NCI-H1092 treated with DMSO at 0.1 percent for 48 hours (cell line): ENCODE measurements at places on chromosomes 12 and 14.

- DNase-seq, result no peak
Observed at GRCh38 chr12:3366451-3367110, 124.4 kb upstream of the PRMT8 start.

- no peak for DNase-seq
Observed at GRCh38 chr14:23177181-23177580, 6.3 kb downstream of the SLC7A8 start.

DNA sequence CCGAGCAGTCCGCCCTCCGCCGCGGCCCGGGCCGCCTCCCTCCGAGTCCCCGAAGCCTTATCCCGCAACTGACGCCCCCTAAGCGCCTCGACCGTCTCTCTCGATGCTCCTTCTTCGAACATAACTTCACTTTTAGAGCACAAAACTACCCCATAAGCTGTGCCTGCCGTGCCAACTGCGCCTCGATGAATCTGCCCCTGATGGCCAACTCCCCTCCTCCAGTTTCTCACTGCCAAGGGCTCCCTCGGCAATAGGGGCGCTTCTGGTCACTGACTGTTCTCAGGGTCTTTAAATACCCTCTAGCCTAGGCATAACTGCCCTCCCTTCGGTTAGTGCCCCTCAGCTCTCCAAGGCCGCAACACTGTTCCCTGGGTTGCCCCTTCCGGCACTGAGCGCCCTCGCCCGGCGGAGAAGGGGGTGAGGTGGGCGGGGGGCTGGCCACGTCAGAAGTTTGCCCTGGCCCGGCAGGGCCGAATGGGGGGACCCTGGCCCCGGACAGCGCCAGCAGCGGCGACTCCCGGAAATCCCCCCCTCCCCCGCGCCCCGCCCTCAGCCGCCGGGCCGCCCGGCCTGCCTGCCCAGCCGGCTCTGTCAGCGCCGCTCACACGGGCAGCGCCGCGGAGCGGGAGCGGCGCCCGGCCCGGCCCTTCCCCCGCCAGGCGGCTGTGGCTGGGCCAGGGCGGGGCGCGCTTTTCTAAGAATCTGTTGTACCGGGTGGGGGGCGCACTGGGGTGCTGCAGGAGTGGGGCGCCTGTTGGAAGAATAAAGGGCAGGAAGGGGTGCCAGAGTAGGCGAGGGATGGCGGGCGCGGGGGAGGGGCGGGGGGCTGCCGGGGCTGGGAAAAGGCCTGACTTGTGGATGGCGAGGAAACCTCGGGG is 10.6 kb downstream of the RARG start:
- no peak for DNase-seq

GRCh38 chr14:59688224-59689170 is 111.9 kb upstream of the CCDC175 start:
- peak; percentile 57 for DNase-seq

DNA sequence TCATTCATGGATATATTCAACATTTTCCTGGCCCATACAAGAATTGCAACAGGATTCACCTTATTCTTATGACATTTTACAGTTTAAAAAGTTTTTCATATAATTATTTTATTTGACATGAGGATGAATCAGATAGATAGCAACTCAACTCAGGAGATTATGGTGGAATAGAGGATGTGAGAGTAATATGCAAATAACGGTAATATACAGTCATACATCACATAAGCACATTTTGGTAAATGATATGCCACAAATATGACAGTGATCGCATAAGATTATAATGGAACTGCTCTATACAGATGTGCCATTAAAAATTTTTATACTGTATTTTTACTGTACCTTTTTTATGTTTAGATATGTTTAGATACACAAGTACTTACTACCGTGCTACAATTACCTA is 24.1 kb upstream of the CRADD start:
- no peak for DNase-seq

DNA sequence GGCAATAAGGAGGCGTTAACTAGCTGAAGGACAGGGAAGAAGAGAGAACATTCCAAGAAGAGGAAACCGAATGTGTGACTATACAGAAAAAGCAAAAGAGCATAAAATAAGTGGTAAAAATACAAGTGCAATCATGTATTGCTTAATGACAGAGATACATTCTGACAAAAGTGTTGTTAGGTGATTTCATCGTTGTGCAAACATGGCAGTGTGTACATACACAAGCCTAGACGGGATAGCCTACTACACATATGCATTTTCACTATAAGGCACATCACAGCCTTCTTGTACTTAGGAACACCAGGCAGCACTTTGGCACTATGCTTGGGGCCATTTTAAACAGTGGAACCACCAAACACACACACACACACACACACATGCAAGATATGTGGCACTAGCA is 299.3 kb downstream of the BCAT1 start:
- no peak for DNase-seq

GRCh38 chr12:124279846-124280360 is 15.0 kb upstream of the RFLNA start:
- DNase-seq, result peak; percentile 16

DNA sequence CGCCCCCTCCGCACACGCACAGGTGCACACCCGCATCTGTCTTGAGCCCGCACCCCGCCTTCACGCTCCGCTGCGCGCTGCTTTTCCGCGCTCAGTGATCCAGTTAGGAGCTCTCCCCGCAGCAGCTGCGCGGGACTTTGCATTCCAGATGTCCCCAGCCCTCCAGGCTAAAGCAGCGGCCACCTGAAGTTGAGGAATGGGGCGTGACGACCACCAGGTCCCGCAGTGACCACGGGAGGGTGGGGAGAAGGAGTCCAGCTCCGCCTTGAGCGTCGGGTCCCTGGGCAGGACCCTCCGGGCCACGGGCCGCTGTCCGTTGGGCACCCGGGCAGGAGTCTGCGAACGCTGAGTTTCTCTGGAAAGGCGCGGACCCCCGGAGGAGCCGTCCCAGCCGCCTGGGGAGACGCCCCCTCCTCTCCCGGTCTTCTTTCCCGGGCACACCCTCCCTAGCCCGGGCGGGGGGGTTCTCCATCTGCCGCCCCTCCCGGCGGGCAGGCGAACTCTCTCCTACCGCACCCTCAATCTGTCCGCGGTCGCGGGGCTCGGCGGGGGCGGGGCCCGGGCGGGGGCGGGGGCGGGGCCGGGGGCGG is 334 bp upstream of the TMEM132C start:
- no peak for DNase-seq

- DNase-seq, result no peak
Observed at GRCh38 chr12:114238808-114239207, 167.1 kb downstream of the TBX5 start.

DNA sequence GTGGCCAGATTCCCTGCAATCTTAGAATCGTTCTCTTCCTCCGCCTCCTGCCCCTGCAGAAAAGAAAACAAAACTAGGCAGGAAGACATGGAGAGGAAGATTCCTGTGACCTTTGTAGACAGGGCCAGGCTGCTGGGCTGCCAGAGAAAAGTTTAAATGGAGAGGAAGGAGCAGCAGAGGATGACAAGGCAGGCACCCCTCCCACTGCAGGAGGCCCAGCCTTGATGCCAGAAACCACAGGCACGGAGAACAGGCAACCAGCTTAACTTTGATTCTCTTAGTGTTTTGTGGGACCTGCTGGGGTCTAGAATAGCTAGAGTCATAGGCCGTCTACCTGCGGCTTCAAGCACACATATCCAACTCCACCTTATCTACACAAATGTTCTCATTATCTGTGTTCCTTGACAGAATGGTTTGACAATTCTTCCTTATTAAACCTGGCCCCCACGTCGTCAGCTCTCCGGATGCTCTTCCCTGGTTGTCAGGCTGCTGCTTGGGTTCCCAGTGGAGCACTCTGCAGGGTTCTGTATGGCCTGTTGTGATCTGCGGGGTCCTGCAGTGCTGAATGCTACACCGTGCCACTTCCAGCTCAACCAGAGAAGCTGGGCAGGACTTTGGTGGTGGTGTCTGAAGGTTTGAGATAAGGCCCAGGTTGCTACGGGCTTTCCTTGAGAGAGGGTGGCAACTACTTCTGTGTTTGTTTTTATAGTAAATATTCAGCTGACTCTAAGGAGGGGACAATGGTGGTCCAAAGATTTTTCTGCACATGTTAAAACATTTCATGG is 609.5 kb downstream of the AACS start:
- no peak for DNase-seq

GRCh38 chr14:104451474-104451873 is 128.1 kb upstream of the C14orf180 start:
- DNase-seq, result no peak

- DNase-seq, result no peak
Observed at GRCh38 chr12:69633061-69633460, 22.4 kb upstream of the LRRC10 start.

DNA sequence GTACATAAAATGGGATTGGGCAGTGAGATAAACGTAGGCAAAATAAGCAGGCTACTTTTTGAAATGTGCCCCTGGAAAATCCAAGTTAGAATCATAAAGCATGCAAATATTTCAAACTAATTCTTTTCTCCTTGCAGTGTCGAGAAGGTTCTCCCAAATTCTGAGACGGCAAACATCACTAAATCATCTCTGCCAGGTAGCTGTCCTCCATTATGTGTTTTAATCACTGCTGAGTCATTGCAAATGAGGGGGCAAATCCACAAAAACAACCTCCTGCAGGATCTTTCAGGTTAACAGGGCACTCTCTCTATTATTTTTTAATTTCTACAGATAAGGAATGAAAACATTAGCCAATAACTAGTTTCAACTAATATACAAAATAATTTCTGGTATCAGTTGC is 63.2 kb upstream of the RIC8B start:
- no peak for DNase-seq

DNA sequence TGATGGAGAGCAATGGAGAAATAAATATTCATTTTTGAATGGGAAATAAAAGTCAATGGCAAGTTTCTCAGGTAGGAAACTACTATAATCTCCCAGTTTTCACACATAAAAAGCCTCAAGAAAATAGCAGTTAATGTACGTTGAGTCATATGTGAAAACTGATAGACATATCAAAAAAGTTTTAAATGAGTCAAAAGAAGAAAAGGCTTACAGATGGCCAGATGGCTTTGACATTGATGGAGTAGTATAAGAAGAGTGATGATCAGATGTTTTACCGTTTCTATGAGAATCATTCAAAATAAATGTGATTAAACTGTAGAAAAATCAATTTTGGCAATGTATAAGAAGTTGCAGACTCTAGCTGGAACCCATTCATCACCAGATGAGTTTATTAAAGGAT is 97.8 kb downstream of the LLPH start:
- DNase-seq, result no peak
